ENCODE measurements at places on chromosomes 4 and X.

GRCh38 chr4:84502333-84502954 lies 3.4 kb upstream of the NKX6-1 start:
- DNase-seq, result no peak

- DNase-seq, result no peak
Measured at GRCh38 chr4:123941306-123941705, 544.7 kb downstream of the SPRY1 start.

- DNase-seq, result no peak
Measured at GRCh38 chr4:57291911-57292310, 181.7 kb upstream of the IGFBP7 start.

DNA sequence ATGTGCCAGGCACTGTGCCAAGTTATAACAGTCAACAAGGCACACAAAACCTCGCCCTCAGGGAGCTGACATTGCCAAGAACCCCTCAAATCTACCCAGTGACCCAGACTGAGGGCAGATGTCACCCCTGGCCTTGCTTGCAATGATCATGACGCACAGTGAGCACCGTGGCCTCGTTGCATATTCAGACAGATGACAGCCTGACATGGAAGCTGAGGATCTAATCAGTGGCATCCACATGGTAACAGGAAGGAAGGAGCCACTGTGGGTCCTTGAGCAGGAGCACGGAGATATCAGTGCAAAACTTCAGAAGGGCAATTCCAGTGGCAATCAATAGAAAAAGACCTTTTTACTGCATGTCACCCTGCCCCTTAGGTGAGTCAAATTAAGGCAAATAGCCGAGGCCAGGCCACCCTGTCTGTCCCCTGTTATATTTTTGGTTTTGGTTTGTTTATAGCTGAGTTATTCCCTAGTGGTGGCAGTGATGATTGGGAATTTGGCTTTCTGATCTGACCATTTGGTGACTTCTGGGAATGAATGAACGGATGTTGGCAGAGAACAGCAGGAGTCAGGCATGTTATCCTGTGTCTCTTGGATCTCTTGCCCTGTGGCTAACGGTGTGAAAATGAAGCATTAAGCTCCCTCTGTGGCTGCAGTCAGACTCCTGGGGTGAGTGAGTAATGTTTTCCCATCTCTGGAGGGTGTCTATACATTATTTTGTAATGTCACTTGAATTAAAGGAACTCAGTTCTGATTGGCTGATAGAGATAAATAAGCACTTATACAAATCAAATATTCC lies 20.4 kb downstream of the WDR13 start:
- no peak for DNase-seq

DNA sequence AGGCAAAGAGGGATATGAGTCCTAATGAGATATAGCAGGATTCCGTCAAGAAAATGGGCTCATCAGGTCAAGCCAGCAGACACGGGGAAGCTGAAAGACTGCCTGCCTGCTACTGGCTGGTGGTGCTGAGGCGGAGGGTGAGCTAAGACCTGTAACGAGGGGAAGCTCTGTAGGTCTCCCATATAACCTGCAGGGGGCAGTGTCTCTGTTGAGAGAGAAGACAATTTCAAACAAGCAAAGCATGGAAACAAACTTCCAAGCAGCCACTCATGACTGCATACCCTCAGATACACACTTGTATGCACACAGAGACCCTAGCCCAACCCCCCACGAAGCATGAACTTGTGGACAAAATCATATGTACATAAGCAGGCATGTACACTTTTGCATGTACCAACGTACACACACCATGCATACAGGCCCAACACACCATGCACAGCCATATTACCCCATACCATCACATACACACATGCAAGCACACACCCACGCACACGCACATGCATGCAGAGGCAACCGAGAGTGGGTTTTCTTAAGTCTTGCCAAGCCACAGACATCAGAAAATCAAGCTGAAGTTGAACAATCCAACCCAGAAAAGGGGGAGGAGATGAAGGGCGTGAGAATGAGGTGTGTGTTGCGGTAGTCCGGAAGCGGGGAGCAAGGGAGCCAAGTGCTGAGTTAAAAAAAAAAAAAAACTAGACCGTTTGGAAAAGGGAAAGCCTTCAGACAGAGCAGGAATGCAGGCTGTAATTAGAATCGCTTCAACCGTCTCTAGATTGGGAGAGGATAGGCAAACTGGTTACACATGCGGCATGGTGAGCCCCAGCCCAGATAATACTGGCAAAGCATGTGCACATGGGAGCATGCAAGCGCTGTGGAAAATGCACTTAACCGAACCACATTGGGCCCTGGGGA lies 71.0 kb downstream of the PJA1 start:
- peak; percentile 2 for DNase-seq
